ENCODE measurements at places on chromosomes 3 and 15. TPM values are rescaled to one million over a fixed set of nuclear protein-coding genes. Genes with fewer than 3 reads are reported as not detected.

The PROS1 gene
- total RNA-seq = 51.1 TPM

The TUSC7 gene
- total RNA-seq = not detected

The SLC6A20 gene
- total RNA-seq = 6.1 TPM

The PLA2G4E gene
- total RNA-seq = 0.12 TPM

GRCh38 chr3:147391781-147392624, 14.3 kb downstream of the ZIC4 start:
- no peak for DNase-seq

DNA sequence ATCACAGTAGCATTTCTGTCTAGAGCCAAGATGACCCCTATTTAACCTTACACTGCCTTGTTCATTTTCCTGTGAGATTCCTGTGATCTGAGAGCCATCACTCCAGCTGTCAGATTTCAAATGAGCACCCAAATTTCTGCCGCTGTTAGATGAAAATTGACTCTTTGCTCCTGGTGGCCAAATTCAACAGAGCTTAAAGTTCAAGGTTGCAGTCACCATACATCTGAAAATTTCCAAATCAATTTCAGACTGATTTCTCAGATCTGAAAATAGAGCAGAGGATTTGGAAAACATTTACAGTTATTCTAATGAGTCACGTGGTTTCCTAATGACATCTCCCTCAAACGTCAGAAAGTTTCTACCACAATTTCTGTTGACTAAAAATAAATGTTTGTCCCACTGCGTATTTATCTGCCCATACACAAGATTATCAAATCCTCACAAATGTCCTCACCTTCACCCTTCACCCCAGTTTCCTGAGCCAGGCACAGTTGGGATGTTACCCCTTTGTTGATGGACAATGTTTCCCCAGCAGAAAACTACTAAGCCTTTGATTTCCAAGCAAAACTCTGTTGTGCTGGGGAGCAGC, 16.4 kb downstream of the HDC start:
- no peak for DNase-seq

- DNase-seq = peak; percentile 42
Measured at GRCh38 chr3:139561959-139562676, 22.6 kb upstream of the RBP1 start.

The SST gene
- total RNA-seq = not detected

- DNase-seq = no peak
Measured at GRCh38 chr3:178947738-178948137, 123.9 kb downstream of the ZMAT3 start.
